ENCODE measurements at places on chromosomes 7 and 10.

DNA sequence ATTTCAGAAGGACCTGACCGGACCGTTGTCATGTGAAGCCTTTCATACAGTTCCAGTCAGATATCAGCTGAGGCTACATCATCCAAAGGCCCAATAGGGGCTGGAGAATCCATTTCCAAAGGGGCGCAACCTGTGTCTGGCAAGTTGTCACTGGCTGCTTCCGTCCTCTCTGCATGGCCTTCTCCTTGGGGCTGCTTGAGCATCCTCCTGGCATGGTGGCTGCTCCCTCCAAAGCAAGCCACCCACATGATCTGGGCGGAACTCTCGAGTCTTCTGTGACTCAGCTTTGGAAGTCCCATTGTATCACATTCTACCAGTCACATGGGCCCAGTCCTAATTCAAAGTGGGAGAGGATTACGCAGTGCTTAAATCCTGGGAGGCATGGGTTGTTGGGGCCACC, 207.0 kb upstream of the SHH start:
- no peak for DNase-seq

DNA sequence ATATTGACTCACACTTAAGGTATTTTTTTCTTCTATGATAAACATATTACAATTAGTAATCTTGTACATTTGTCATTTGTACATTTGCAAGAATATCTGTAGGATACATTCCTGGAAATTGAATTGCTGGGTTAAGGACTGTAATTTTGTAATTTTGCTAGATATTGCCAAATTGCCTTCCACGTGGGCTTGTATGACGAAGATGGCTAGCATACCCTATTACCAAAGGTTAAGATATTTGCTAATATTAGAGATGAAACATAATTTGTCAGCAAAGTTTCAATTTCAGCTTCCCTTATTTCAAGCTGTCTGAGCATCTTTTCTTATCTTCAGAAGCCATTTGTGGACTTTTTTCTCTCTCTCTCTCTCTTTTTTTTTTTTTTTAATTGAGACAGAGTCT, 1.0 kb upstream of the LYZL2 start:
- DNase-seq: no peak

GRCh38 chr7:90239050-90239449, 5.9 kb upstream of the CFAP69 start:
- DNase-seq: no peak

DNA sequence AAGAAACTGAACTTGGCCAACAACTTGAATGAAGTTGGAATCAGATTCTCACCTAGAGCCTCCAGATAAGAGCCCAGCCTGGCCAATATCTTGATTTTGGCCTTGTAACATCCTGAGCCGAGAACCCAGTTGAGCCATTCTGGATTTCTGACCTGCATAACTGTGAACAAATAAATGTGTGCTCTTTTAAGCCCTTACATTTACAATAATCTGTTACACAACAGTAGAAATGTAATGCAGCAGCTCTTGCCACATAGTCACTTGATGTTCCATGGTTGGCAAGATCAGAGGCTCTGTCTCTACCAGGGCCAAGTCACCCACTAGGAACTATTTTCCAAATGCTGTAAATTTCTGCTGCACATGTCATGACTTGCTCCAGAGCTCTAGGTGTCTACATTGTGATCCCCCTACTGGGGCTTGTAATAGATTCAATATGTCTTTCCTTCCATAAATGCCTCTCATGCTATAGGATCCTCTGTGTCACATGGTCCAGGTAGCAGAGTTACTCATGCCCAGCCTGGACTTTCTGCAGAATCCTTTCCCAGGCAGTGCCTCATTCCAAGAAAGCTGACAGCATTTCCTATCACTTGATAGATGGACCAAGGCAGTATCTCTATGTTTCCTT, 11.4 kb upstream of the RBM20 start:
- DNase-seq: no peak

- no peak for DNase-seq
Observed at GRCh38 chr10:21055339-21056135, 158.4 kb upstream of the NEBL start.

GRCh38 chr7:99791021-99791420, 7.0 kb upstream of the CYP3A4 start:
- DNase-seq: no peak

DNA sequence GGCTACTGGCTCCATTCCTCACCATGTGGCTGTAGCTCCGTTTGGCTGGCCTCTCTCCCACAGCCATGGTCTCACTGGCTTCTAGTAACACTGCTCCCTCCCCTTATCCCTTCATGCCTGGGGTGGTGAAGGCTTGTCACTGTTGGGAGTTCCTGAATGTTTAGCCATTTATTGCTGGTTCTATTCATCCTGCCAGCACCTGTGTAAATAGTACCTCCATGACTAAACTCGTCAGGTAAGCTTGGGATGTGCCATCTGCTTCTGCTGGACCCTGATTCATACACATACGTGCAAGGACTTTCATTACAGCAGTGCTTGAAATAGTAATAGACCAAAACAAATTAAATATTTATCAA, 61.6 kb downstream of the CCDC71L start:
- no peak for DNase-seq

- DNase-seq: no peak
Observed at GRCh38 chr7:80499350-80499953, 12.4 kb downstream of the GNAT3 start.

GRCh38 chr10:48523820-48524758, 80.8 kb downstream of the ARHGAP22 start:
- no peak for DNase-seq

GRCh38 chr7:117230276-117231046, 92.4 kb downstream of the WNT2 start:
- no peak for DNase-seq

- DNase-seq: no peak
Observed at GRCh38 chr7:23254051-23254681, 7.6 kb downstream of the GPNMB start.

DNA sequence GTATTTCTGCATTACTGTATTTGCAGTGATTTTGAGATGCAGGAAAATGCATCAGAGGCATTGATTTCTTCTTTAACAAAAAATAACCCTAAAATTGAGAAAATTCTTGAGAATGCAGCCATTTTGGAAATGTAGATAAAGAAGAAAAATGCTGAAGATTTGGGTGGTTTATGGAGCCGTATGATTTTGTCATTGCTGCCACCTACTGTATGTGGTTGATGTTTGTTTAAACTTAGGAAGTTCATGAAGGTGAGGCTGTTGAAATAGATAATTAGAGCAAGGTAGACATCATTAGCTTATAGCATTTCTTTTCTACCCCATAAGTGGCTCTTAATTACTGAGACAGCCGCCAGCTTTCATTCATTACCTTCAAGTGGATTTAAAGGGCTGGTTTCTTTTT, 92.1 kb upstream of the SAMD8 start:
- DNase-seq: no peak

DNA sequence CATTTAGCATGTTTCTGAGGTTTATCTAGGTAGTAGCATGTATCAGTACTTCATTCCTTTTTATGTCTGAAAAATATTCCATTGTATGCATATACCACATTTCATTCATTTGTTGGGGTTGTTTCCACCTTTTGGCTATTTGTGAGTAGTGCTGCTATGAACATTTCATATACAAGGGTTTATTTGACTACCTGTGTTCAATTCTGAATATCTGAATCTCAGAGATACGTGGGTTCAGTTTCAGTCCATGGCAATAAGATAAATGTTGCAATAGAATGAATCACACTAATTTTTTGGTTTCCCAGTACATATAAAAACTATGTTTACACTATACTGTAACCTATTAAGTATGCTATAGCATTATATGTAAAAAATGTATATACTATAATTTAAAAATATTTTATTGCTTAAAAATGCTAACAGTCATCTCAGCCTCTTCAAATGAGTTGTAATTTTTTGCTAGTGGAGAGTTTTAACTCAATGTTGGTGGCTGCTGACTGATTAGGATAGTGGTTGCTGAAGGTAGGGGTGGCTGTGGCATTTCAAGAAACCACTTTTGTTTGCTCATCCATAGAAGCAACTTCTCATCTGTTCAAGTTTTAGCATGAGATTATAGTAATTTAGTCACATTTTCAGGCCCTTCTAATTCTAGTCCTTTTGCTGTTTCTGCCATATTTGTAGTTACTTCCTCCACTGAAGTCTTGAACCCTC, 13.9 kb downstream of the PLEKHA1 start:
- no peak for DNase-seq

DNA sequence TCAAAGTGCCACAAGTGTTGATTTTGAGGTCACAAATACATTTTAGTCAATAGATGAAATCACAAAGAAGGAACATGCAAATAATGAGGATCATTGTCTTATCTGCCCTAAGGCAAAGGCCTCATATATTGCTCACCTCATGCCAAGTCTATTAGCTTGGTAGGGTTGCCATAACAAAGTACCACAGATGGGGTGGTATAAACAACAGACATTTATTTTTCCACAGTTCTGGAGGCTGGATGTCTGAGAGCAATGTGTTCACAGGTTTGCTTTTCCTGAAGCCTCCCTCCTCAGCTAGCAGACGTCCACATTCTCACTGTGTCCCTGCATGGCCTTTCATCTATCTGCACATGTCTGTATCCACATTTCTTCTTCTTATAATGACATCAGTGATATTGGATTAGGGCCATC, 59.6 kb downstream of the RELN start:
- DNase-seq: no peak

DNA sequence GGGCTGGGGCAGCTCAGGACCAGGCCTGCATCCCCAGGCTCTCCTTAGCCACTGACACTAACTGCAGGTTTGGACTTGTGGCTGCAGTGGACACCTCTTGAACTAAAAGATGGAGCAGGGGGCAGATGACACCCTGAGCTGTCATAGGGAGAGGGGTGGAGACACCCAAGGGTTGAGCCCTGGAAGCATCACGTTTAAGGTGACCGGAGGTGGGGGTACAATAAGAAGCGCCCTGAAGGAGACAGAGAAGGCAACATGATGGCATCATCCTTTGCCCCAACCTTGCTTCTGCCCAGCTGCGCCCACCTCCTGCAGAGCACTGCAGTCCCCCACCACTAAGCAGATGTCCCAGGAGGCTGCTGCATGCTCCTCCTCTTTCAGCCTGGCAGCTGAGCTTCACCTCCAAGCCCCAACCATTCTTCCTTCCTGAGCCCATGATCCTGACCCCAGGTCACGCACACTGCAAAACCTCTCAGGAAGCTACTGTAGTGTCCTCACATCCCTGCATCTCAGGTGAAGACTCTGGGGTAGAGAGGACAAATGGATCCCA, 25.5 kb downstream of the OGDHL start:
- DNase-seq: no peak

- DNase-seq: no peak
Observed at GRCh38 chr7:55043691-55044370, 25.0 kb downstream of the EGFR start.

DNA sequence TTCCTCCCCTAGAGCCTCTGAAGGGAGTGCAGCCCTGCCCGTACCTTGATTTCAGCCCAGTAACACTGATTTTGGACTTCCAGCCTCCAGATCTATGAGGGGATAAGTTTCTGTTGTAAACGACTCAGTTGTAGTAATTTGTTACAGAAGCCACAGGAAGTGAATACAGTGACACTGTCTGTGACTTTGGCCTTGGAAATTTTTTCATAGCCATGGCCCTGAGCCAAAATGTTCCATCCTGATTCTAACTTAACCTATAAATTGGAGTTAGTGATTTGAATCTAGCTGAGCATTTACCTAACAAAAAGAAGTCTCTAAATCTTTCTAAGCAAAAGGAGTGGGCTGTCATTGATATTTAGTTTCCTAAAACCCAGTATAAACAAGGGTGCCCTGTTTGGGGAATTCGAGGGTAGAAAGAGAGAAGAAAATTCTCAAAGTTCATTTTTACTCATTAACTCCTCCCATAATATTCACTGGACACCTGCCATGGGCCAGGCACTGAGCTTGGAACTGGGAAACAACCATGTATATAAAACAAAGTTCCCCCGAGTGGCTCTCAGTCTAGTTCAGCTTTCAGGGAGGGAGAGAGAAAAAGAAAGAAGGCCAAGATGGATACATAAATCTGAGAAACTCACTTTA, 162.3 kb downstream of the SKIDA1 start:
- DNase-seq: no peak

All from NCI-H1048 (cell line).